HTR-8/SVneo (cell line): ENCODE measurements at places on chromosomes 12 and 14.

- DNase-seq: no peak
These were observed 75.7 kb downstream of the DIP2B start for GRCh38 chr12:50580436-50580835.

DNA sequence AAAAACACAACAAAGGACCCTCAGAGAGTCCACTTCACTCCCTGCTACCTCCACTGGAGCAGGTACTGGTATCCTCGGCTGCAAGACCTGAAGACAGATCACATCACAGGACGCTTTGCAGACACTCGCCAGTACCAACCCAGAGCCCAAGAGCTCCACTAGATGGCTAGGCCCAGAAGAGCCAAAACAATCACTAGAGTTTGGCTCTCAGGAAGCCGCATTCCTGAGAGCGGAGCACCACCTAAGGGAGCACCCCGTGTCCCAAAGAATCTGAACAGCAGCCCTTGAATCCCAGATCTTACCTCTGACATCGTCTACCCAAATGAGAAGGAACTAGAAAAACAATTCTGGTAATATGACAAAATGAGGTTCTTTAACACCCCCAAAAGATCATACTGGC, 399.8 kb downstream of the RAD51B start:
- no peak for DNase-seq

DNA sequence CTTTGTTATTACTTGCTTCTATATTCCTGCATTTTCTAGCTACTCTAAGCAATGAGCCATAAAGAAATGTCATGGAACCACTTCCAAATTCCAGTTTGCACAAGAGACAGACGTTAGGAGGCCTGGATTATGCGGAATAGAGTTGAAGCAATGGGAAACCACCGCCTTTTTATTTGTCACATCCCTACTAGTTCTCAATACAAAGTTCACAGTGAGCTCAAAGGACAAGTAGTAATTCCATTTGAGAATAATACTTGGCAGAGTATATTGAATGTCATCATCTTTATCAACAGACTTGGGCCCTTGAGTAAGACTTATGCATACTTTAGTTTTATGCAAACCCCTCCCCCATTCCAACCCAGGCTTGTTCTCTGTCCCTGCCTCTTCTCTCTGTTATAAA, 3.7 kb upstream of the SLC15A5 start:
- DNase-seq: no peak

- DNase-seq: no peak
These were observed 324.4 kb upstream of the RTL1 start for GRCh38 chr14:101227611-101228594.

DNA sequence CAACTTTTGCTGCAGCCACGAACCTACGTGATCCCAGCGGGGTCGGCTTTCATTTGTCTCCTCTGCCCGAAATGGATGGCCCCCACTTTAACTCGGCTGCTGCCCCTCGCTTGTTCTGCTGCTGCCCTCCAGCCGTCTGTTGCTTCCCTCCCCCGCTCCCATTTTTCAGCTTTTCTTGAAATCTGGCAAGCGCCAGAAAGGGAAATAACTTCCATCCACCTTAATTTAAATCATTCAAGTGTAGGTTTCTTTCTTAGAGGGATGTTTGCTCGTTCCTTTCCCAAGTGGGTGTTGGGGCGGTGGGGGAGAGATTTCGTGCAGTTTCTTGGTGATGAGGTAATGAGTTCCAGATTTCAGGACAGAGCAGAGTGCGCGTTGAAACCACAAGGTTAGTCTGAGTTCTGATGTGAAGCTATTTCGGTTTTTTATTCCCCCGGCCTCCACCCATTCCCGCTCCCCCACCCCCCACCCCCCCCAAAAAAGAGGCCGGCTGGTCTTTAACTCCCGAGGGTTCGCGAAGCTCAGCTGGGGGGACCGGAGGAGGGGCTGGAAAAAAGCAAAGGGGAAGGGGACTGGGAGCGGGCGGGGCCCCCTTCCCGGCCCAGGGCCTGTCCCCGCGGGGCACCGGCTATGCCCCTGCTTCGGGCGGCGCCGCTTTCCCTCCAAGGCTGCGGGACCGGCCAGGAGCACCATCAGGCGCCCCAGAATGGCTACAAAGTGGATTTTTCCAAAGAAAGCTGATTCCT, 2.2 kb upstream of the ZFP36L1 start:
- no peak for DNase-seq

DNA sequence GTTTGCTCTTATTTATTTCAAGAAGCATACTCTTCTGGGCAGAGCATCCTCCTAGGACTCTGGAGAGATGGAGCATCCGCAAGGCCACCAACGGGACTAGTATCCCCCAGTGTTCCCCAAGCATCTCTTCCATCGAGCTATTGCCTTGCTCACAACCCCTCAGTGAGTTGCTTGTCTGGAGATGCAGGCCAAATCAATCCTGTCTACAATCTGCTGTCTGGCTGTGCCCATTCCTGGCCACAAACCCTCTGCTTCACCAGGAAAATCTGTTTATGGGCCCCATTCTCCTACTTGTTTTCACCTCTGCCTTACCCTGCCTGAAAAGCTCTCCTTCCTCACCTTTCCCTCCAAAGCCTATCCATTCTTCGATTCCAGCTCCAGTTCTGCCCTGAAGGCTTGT, 219.2 kb downstream of the CACNA1C start:
- no peak for DNase-seq

GRCh38 chr12:57612711-57613426, 1.6 kb downstream of the ARHGEF25 start:
- DNase-seq: no peak

DNA sequence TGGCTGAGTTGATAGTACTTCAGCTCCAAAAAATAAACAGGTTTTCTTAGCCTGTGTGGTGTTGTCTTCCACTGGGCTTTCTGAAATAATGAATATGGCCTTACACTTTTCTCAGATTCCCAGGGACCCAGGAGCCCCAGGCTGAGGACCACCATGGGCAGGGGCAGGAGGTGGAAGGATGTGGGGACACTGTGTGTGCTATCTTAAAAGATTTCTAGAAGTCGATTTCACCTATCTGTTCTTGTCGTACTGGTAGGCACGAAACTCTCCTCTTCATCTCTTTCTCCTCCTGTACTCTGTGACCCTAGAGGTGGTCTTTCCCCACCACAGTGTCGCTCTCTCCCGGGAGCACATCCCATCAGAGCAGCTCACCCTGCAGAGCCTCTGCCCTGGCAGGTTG, 107.7 kb upstream of the FKBP4 start:
- DNase-seq: no peak

DNA sequence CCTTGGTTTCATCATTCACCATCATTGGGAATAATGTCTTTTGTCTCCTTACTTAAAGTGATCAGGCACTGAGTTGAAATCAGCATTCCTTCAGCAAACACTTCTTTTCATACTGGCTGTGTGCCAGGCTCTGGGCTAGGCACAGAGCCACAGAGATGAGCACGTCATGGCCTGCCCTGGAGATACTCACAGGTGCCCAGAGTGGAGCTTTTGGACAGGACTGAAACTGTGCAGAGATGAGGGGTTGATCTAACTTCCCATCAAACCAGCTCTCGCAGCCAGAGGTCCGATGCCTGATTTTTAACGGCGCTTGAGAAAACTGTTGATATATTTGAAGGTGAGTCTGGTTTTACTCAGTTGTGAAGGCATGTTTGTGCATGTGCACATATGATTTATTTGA, 43.1 kb downstream of the CACNA1C start:
- no peak for DNase-seq

DNA sequence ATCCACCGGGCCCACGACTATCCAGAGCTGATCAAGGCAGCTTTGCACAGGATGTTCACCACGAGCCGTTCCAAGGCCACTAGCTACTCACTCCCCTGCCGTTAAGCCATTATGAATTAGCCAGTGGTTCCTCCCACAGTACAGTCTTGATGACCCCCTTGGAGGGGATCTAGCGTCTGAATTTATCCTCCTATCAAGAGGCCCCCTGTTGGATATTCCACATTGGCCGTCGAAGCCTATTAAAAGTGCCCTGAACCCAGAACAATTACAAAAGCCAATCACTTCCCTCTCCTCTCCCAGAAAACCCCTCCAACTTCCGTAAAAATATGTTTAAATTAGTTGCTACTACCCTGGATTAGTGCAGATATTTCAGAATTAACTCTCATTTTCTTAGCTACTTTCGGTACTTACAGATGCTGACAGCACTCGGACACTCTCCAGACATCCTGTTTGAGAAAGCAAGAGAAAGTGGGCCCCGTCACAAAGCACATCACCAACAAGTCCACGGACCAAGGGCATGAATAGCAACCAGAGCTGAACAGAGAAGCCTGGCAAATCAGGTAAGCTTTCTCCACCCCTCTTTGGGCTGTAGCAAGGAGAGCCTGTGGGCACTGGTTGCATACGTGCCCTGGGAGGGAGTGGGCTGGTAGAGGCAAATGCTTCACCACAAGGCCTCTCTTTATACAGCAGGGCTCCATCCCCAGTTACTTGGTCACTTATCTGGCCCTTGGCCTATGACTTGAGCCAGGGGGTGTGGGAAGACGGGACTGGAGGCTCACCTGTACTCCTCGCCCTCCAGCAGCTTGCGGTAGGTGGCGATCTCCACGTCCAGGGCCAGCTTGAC, 5.3 kb downstream of the KRT3 start:
- no peak for DNase-seq

- DNase-seq: peak; percentile 6
These were observed 438.8 kb downstream of the EGLN3 start for GRCh38 chr14:33511851-33512640.
